HFF-Myc (cell line): ENCODE measurements at places on chromosomes 3 and 15.

- no peak for DNase-seq
Measured at GRCh38 chr15:100686021-100686724, 83.8 kb downstream of the ASB7 start.

- no peak for DNase-seq
Measured at GRCh38 chr3:11306817-11307589, 34.8 kb downstream of the ATG7 start.

GRCh38 chr3:99845999-99846398 is 28.3 kb downstream of the CMSS1 start:
- no peak for DNase-seq

GRCh38 chr3:46293035-46293724 is 50.9 kb downstream of the CCR3 start:
- no peak for DNase-seq

DNA sequence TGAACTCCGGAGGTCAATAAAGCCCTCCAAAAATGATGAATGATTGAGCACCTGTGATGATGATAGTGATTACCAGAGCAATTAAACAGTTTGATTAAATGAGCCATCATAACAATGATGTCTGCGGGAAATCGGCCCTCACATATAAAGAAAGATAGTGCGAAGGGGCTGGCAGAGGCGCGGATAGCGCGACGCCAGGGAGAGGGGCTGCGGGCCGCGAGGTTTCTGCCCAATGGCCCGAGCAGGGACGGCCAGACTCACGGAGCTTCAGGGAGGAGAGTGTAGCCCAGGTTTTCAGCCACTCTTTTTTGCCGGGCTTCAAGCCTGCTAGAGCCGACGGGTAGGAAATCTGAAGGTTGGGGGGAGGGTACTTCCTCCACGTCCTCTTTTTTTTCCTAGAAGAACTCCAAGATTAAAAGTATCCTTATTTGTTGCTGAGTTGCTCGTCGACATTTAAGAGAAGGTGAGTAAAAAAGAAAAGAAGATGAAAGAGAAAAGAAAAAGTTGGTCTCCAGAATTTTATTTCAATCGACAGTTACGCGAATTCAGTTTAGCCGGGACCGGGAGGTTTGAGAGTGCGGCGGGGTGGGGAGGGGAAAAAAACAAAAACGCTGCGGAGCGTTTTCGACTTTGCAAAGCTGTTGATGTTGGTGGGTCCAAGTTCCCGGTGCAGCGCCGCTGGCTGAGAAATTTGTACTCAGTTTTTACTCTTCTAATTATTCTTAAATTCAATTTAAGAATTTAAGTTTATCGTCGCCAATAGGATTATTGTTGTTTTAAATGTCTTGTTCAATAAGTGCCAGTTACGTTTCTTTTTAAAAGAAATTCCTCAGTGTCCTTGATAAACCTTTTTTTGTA is 2.2 kb upstream of the MEIS2 start:
- DNase-seq = no peak

DNA sequence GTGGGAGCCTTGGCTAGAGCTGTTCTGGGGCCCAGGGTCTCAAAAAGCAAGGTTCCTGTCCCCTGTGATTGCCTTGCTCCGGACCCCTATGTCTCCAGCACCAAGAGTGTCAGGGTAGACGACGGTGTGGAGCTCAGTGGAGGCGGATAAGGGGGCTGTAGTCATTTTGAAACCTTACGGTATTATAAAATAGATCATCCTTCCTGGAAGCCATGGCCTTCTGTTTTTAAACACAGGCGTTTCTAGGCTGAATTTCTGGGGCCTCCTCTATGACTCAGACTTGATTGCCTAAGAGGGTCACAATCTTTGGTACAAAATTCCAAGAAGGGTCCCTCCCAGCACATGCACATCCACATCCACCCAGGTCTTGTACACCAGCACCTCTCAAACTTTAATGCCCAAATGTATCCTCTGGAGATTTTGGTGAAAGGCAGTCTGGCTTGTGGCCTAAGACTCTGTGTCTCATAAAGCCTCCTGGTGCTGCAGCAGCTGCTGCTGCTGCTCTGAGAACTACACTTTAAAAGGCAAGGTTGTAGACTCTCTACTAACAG is 70.5 kb upstream of the XCR1 start:
- DNase-seq = no peak

- DNase-seq = no peak
Measured at GRCh38 chr3:194470615-194471014, 16.2 kb downstream of the ATP13A3 start.

- no peak for DNase-seq
Measured at GRCh38 chr15:73931441-73931840, 5.2 kb downstream of the LOXL1 start.

DNA sequence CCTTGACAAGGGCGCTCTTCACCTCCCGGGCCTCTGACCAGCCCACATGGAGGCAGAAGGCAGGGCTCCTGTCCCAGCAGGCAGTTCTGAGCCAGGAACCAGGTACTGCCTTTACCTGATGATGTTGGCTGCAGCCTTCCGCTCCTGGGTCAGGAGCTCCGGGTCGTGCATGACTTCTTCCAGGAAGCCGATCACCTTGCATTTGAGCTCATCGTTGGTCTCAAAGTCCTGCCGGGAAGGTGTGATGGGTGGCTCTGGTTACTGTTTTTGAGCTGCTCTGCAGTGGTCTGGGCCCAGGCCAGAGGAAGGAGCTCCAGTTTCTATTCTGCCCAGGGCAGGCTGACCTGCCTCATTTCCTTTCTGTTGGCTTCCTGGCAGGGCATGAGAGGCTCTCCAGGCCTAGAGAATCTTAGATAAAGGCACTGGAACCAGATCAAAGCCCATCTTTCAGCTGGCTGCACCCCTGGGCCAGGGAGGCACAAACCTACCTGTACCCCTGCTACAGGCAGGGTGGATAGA is 53.2 kb upstream of the CTSH start:
- DNase-seq = no peak

- no peak for DNase-seq
Measured at GRCh38 chr3:54792584-54792983, 135.3 kb downstream of the LRTM1 start.

- no peak for DNase-seq
Measured at GRCh38 chr3:5278666-5279065, 91.2 kb downstream of the EDEM1 start.

- no peak for DNase-seq
Measured at GRCh38 chr3:11565492-11565891, 78.2 kb downstream of the VGLL4 start.

DNA sequence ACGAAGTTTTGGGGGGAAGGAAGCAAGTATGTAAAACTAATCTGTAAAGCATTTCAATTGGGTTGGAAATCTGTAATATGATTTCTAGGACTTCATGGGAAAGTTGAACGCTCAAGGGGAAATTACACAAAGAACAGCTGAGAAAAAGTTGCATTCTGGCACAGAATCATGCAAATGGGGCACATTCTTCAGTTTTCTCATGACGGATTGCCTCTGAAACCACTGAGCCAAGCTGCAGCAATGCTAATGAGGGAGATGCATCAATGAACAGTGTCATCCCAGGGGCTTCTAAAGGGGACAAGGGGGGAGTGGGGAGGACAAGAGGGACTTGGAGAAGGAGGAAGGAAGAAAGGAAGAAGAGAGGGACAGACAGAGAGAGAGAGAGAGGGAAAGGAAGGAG is 291.4 kb upstream of the ATP11B start:
- DNase-seq = no peak

DNA sequence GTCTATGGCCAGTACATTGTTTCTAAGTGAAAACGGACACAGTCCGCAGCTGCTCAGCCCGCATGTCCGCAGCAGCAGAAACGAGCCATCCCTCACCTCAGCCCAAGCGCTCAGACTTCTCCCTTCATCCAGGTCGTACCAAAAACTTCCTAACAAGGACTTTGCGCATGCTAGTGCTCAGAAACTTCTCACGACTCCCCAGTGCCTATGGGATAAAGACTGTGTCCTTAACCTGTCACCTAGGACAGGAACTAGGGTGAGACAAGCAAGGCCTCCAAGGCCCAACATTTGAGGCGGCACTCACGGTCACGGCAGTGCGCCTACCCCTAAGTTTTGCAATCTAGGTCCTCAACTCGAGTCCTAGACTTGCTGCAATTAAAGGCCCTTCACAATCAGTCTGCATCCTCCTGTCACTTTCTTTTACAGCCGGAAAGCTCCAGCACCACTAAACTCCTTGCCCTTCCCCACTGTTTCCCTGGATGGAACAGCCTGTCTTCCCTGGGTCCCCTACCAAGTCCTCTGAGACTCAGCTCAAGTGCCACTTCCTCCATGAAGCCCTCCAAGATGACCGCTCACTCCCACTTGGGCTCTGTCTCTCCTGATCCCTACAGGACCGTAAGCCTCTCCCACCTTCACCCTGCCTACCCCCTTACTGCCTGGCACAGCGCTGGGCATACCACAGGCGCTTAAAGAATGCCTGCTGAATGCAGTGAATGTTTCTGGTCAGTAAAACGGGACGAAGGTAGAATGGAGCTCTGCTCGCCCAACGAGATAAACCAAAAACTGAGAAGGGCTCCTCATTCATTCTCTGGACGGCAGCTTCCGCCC is 1.2 kb downstream of the CLN6 start:
- no peak for DNase-seq

DNA sequence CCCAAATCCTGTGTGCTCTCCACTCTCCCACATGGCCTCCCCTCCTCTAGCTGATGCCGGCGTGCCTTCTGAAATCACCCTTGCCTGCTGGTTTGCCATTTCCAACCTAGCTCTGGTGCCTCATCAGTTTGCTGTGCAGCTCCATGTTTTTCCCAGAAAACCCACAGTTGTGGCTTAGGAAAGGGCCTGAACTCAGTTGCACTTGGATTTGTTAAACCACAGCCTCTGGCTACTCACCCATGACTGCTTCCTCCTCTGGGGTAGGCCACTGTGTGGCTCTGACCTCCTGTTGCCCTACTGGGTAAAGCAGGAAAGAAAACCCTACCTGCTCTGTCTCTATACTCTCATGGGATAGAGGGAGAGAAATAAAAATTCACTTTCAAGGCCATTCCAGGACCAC is 97.3 kb downstream of the DAPK2 start:
- no peak for DNase-seq

DNA sequence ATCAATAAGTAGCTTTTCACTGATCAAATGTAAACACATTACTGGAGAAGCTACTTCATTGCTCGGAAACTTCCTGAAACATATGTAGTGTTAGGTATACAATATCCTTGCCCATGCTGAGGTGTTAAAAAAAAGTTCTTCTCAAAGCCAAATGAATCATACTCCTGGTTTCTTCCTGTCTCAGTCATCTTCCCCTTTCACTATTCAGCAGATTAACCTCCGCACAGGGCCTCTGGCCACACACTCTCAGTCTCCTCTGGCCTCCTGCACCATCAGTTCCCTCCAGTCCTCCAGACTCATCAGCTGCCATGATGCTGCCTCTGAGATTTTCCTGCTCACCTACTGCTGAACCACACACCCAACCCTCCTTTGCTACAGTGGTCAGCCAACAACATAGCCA is 70.5 kb upstream of the BOC start:
- no peak for DNase-seq

DNA sequence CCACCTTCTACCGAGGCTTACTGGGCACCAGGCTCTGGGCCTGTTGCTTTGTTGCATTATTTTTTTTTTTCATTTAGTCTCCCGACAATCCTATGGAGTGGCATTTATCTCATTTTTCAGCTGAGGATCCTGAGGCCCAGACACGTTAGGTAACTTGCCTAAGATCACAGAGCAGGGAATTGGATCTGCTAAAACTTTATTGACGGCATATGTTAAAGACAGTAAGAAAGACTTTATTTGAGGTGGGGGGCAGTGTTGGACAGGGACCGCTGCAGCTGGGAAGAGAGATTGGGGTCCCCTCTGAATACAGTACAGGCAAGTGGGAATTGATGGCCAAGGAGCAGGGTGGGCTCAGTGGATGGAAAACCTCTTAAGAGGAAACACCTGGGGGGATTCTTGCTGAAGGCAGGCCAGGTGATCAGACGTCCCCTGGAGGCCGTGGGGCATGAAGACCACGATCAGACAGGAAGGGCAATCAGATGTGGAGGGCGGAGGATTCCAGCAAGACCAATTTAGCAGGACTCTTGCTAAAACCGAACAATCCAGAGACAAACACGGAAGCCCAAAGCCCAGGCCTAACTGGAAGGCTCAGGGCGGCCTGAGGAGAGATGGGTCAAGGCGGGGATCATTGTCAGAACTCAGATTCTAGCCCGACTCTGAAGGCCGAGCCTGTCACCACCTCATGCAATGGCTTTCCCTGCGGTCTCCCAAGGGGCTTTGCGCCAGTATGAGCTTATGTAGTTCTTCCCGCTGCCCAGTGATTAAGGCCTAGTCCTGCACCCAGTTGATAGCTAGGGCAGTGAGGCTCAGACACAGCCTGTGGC is 53.7 kb downstream of the RGMA start:
- DNase-seq = no peak
